ENCODE measurements at places on chromosomes 6 and 20.

DNA sequence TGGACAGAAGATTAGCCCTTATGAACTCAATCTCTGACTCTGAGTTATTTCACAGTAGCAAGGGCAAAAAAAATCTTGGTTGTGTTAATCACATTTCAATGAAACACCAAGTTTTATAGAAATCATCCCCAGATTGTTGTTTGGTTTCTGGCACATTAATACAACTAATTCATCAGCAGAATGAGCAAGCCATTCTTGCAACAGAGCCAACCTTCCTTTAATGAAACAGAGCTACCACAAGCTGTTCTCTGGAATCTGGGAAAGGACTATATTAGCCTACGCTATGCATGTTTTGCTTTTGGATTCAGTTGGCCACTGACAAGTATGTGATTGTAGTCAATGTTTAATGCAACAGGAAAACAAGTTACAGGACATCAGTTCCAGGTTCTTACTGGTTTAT, 13.8 kb upstream of the POPDC3 start:
- no peak for DNase-seq

DNA sequence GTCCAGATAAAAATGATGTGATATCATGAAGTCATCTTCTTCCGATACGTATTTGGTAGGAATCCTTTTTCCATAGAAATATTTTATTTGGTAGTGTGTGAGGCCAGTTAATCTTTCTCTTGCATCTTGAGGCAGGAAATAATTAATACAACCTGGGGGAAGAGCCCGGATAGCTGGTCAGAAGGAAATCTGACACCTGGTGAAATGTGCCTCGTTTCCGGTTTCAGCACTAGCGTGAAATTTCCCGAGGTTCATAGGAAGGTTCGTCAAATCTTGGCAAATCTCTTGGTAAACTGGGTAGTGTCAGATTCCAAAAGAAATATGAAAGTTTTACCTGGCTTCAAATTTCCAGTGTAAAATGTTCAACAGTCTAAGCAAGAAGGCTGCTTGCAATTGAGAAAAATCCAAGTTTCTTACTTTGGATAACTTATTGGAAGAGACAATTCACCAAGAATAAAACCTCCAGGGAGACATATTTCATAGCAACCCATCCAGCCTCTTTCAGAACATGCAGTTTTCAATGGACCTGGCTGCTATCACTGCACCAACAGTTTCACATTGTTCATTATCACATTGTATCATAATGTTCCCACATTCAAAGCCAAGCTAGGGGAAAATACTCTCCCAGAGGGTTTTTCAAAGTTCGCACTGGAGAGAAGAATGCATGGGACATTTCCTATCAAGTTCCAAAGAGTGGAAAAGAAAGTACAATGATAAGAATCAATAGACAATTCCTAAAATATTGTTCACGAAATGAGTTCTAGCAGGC, 454.5 kb upstream of the CITED2 start:
- no peak for DNase-seq

GRCh38 chr20:18567739-18568091, 483 bp downstream of the SMIM26 start:
- peak; percentile 26 for DNase-seq

DNA sequence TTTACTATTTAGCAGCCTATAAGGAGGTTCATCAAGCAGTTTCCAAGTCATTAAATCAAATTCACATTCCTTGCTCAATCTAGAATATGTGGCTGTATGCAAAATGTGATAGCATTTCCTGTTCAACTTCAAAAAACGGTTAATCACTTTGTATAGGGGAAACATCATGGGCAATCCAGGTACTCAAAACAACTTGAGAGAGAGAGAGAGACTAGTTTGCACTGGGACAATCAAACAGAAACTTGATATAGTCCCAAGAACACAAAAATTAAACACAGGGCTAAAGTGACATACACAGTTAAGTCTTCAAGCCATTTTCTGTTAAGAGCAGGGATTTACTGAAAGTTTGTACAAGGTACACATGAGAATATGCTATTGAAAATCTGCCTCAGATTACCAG, 7.4 kb downstream of the CPNE1 start:
- no peak for DNase-seq

- DNase-seq = no peak
These were observed 454.5 kb upstream of the JAG1 start for GRCh38 chr20:11128220-11128718.

DNA sequence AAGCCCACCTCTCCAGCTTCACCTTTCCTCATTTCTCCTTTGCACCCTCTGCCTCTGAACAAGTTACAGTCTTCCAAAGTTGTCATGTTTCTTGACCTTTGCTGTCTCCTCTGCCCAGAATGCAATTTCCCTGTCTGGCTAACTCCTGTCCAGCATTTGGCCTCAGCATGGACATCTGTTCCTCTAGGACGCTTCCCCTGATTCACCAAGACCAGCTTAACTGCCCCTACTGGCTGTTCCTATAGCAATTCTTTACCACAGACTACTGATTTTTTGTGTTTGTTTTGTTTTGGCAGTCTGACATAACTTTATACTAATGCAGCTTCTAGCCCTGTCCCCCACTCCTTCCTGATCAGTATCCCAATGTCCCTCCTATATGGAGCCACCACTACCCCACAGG, 13.4 kb downstream of the GNL1 start:
- no peak for DNase-seq

GRCh38 chr20:3711484-3711941, 887 bp downstream of the SIGLEC1 start:
- DNase-seq = no peak

DNA sequence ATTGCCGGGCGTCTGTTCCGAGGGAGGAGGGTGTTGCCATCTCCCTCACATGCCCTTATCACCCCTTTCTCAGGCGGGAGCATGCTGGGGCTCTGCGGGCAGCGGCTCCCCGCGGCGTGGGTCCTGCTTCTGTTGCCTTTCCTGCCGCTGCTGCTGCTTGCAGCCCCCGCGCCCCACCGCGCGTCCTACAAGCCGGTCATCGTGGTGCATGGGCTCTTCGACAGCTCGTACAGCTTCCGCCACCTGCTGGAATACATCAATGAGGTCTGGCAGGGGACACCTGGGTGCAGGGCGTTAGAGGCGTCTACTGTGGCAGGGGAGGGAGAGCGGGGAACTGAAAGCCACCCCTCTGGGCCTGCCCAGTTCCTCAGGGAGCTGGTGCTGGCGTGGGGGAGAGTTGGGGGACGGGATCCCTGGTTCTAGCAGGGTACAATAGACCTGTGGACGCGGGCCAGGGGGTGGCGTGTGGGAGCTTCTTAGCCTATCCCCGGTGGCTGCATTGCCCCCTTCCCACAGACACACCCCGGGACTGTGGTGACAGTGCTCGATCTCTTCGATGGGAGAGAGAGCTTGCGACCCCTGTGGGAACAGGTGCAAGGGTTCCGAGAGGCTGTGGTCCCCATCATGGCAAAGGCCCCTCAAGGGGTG, 697 bp downstream of the PPT2 start:
- peak; percentile 71 for DNase-seq

- no peak for DNase-seq
These were observed 34.3 kb upstream of the PRIM2 start for GRCh38 chr6:57283106-57283505.

DNA sequence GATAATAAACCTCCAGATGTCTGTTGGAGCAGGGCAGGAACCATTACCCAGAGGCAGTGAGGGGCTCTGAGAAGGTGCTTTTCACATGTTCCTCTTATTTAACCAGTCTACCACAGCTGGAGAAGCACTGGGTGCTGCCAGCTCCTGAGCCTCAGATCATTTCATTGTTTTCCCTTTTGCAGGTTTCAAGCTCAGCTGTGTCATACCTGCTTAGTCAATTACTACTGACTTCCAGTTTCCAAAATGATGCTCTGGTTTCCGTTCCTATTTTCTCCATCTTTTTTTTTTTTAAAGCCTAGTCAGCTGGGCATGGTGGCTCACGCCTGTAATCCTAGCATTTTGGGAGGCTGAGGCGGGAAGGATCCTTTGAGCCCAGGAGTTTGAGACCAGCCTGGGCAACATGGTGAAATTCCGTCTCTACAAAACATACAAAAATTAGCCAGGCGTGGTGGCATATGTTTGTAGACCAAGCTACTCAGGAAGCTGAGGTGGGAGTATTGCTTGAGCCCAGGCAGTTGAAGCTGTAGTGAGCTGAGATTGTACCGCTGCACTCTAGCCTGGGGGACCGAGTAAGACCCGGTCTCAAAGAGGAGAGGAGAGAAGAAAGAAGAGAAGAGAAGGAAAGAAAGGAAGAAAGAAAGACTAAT, 6.7 kb downstream of the FLOT1 start:
- DNase-seq = no peak

DNA sequence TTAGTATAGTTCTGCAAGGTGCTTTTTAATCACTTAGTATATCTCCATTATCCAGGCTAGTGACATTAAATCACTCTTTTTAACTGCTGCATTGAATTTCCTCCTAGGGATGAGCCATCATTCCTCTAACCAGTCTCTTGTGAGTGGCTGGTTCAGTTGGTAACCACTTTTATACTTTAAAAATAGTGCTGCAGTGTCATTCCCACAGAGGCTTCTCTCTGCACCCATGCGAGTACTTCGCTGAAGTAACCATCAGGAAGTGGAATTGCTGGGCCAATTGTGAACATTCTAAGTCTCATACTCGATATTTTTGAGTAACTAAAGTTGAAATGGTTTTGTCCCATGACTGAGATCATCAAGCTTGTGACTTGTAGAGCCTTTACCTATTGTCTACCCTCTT, 2.1 kb downstream of the BTN3A2 start:
- DNase-seq = no peak
